ENCODE measurements at places on chromosomes 6 and 20.

DNA sequence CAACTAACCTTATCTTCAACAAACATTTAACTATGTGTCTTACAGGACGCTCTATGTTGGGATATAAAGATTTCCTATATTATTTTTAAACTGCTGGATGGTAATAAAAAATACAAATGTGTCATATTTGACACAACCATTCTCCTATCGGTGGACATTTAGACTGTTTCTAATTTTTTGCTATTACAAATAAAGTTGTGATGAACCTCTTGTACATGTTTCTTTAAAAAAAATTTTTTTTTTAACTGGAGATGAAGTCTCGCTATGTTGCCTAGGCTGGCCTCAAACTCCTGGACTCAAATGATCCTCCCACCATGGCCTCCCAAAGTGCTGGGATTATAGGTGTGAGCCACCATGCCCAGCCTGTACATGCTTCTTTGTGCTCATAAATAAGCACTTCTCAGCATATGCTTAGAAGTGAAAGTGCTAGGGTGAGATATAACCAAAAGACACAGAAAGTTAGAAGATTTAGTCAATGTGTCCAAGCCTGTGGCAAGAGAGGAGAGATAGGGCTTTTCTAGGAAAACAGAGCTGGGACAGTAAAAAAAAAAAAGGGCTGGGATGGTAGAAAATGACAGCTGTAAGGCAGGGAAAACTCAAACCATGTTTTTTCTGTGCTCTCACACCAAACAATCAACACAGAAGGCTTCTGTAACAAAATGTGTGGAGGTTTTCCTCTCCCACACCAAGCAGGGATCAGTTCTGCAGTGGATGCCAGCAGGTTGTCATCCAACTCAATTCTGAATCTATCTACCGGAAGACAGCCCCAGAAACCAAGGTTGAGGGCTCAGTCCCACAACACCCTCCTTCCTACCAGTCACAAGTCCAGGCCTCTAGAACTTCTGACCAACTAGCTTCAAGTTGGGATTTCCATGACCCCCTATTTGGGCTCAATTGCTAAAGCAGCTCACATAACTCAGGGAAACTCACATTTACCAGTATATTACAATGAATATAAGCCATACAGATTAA is 70.0 kb upstream of the SMIM29 start:
- no peak for DNase-seq

DNA sequence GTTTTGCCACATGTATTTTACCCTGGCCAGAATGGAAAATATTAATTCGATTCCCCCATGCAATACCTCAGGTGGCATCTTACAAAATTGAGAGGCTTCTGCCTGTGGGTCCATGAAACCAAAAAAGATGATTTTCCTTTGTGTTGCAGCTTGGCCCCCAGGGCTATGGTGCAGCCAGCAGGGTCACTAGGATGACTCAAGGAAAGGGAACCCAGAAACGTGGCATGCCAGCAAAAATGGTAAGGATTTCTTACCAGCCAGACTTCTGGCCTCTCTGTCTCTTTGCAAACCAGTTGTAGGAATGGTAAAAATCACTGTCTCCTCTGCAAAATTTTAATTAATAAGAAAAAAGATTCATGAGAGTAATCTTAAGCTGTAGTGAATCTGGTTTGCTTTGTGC is 11.6 kb upstream of the TAAR9 start:
- DNase-seq = no peak

DNA sequence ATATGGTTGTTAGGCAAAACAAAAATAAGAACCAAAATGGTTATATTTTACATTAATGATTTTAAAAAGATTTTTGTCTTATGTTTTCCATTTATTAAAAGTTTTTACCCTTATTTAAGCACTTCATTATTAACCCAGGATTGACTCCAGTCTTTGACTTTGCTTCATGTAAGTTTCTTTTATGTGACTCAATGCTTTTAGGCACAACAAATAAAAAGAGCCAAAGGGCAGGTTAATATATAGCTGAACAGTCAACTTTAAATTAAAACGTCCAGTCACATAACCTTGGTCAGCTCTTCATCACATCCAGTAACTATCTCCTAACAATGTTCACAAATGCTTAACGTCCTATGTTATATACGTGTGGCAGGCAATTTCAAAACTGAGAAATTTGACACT is 32.7 kb downstream of the COL21A1 start:
- no peak for DNase-seq

DNA sequence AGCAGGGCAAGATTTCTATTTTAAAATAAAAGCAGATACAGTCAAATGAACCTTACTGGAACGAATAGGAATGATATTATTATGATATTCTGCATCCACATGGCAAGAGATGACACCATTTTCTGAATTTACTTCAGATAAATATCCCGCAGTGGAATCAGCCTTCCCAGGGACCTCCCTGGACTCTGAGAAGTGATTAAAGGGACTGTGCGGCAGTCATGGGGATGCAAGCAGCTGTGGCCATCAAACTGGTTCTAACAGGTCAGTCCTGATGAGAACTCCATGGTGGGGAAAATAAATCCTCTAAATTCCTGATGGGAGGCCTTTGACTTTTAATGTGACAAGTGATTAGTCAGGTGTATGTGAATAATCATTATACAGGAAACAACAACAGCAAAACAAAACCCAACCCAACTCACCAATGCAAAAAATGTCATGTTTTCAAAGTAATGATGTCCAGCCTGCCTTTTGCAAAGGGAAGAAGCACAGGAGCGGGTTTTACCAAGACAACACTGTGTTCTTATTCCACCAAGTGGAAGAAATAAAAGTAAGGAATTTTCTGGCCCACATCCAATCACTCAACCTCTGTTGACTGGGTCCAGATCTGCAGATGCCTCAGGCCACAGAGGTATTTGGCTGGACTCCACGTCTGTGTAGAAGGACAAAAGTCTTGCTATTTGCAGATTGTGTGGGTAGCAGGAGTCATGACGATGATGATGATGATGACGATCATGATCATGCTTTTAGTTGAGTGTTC is 61.9 kb upstream of the CITED2 start:
- DNase-seq = no peak

GRCh38 chr6:89357390-89357789 is 4.9 kb upstream of the UBE2J1 start:
- no peak for DNase-seq

DNA sequence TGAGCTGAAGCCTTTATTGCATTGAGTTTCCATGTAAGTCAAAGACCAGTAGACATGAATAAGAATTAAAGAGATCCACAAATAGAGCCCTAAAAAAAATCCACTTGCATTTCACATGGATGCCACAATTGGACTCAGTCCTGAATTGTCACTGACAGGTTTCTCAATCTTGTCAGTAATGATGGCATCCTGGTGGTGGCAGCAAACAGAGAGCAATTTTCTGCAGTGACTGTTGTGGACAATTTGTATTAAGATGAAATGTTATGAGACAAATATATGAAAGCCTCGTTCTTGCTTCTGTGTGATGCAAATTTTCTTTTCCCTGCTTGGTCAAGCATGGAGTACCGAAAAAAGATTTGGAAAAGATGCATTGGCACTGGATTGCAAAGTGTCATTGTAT is 278.9 kb downstream of the SAMD5 start:
- no peak for DNase-seq

DNA sequence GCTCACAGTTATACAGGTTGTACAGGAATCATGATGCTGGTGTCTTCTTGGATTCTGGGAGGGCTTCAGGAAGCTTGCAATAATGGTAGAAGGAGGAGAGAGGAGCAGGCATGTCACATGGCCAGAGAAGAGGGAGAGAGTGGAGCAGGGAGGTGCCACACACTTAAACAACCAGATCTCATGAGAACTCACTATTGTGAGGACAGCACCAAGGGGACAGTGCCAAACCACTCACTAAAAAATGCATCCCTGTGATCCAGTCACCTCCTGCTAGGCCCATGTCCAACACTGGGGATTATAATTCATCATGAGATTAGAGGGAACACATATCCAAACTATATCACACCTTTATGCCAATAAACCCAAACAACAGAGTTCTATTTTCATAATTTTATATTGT is 67.2 kb downstream of the TRDN start:
- DNase-seq = no peak

- DNase-seq = peak; percentile 32
Observed at GRCh38 chr20:49384437-49385434, 97.7 kb downstream of the KCNB1 start.

DNA sequence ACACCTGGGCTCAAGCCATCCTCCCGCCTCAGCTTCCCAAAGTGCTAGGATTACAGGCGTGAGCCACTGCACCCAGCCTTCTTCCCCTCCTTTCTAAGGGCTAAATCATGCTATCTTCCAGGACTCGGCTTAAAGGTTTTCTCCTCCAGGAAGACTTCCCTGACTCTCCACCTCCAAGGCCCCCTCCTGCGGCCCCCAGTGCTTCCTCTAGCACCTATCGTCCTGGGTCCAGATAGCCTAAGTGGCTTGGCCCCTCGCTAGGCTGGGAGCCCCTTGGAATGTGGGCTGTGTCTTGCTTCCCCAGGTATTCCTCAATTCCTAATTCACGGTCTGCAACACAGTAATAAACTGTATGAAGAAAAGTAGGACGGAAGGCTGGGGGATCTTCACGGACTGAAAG is 36.7 kb downstream of the PIM1 start:
- no peak for DNase-seq

- no peak for DNase-seq
Observed at GRCh38 chr6:13531956-13532355, 42.4 kb upstream of the SIRT5 start.

GRCh38 chr6:72746276-72746675 is 124.4 kb downstream of the KCNQ5 start:
- DNase-seq = no peak

DNA sequence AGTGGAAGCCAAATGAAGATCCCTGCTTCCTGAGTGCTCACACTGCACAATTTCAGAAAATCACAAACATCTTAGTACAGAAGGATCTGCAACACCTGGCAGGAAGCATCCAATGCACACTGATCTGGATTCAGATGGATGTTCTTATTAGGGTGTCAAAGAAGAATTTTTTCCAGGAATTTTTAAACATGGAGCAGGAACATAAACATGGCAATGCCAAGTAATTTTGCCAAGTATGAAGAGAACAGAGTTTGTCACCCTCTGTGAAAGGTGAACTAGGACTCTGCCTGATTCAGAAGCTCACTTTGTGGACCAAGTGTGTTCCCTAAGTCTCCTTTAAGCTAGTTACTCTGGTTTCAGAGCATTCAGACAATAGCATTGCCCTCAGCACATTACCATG is 208.5 kb downstream of the EPHA7 start:
- DNase-seq = no peak
